ENCODE measurements at places on chromosomes 7 and 10.

GRCh38 chr10:30701451-30702173, 72.1 kb upstream of the LYZL2 start:
- peak; percentile 77 for DNase-seq

- DNase-seq = no peak
These were observed 357.4 kb downstream of the ABCA13 start for GRCh38 chr7:48528646-48529045.

DNA sequence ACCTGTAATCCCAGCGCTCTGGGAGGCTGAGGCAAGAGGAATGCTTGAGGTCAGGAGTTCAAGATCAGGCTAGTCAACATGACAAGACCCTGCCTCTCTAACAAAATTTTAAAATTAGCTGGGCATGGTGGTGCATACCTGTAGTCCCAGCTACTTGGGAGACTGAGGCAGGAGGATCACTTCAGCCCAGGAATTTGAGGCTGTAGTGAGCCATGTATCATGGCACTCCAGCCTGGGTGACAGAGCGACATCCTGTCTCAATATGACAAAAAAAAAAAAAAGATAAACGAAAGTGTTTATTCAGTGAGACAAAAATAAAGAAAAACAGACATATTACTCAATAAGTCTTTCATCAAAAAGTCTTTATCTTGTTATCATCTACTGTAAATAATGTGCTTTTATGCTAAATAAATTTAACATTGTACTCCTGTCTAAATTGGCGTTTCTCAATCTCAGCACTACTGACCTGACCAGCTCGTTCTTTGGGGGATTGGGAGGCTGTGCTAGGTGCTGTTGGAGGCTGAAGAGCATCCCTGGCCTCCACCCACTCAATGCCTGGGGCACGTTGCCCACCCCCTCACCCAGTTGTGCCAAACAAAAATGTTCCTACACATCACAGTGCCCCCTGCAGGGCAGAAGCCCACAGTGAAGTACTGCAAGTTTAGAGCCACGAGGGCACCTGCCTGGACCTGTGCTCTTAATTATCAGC, 57.7 kb downstream of the NCAPG2 start:
- DNase-seq = no peak

DNA sequence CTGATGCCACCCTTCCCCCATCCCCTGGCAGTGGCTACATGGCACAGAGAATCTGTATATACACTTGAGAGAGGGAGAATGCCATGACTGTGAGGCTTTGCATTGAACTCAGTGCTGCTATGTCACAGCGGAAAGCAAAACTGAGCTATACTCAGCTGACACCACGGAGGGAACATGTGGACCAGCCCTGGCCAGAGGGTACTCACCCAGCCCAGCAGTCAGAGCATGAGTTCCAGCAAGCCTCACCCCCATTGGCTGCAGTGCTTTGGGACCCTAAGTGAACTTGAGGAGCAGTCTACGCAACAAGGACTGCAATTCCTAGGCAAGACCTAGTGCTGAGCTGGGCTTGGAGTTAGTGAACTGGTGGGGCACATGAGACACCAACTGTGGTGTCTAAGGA, 10.3 kb upstream of the AOC1 start:
- no peak for DNase-seq

DNA sequence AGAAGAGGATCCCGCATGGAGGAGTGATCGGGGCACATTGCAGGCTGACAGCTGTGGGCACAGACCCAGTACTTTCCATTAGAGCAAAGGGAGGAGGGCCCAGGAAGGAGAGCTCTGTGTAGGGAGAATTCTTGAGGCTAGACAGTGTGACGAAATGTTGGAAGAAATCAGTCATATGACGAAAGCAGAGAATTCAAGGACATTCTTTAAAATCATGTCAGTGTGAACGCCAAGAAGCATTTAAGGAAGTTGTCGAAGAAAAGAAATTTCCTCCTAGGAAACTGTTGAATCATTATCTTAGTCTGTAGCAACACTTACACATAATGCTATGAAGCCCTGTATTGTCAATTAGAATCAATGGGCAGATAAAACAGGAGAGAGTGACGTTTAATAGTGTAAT, 191.3 kb upstream of the ADARB2 start:
- DNase-seq = no peak

DNA sequence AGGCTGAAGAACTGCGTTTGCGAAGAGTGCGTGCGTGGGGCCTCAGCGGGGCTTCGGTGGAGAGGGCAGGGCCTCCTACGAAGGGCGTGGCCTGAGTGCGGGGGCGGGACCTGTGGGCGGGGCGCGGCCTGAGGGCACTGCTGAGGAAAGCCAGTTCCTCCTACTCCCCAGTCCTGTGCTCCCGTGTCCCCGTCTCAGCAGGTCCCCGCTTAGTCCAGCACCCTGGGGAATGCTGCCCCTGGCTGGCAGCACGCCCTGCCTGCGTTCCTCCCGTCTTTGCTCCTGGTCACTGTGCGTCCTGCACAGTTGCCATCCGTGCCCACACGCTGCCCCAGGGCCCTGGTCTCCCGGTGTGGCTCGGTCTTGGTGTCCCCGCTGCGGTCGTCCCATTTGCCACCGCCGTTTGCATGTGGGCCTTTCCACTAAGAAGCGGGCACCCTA, 177.1 kb downstream of the ZNF248 start:
- no peak for DNase-seq

- DNase-seq = no peak
These were observed 6.9 kb upstream of the GNG11 start for GRCh38 chr7:93914581-93915066.

- no peak for DNase-seq
These were observed 160.6 kb upstream of the AOAH start for GRCh38 chr7:36884910-36885309.

- DNase-seq = no peak
These were observed 5.4 kb upstream of the ZMYND11 start for GRCh38 chr10:129810-130209.

- DNase-seq = no peak
These were observed 338.2 kb downstream of the TCERG1L start for GRCh38 chr10:130973127-130973839.

- no peak for DNase-seq
These were observed 39.8 kb upstream of the PCBD1 start for GRCh38 chr10:70928140-70928539.

- DNase-seq = no peak
These were observed 245.3 kb downstream of the SUGCT start for GRCh38 chr7:40380111-40380510.

Data from CD4-positive, alpha-beta T cell treated with Interferon alpha-2 for 1 hour (primary cell).